CD8-positive, alpha-beta memory T cell (primary cell): ENCODE measurements at places on chromosomes 4 and X.

DNA sequence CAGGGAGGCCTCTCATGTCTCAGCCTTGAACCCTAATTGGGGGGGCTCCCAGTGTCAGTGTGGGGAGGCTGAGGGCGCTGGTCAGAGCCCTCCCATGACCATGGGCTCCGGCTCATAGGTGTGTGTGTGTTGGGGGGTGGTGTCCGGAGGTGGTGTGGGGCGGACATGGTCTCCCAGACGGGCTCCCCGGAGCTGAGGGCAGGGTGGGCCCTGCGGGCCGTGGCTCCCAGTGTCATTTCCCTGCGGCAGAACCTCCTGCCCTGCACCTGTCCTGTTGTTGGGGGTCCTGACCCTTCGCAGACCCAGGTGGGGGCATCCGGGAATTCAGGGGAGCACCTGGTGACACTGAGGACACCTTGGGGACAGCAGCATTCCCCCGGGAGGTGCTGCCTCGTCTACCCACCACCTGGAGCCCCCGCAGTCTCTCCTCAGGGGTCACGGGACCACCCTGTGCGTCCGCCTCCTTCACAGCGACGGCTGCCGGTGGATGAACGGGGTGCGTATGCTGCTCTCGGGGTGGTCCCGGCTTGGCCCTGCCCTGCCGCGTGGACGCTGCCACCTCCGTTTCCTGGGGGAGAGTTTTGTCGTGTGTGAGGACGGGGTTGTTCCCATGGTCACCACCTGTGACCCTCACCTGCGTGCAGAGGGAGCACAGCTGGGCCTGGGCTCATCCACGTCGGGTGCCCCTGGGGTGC lies 14.5 kb upstream of the GTPBP6 start:
- no peak for DNase-seq
- no peaks in the 10 kb centered on the region for H3K36me3 ChIP-seq
- no peak overlapping the region for H3K4me3 ChIP-seq
- H3K27me3 ChIP-seq, result no peaks in the 10 kb centered on the region
- peaks cover 8% of the 10 kb centered on the region for H3K4me1 ChIP-seq

DNA sequence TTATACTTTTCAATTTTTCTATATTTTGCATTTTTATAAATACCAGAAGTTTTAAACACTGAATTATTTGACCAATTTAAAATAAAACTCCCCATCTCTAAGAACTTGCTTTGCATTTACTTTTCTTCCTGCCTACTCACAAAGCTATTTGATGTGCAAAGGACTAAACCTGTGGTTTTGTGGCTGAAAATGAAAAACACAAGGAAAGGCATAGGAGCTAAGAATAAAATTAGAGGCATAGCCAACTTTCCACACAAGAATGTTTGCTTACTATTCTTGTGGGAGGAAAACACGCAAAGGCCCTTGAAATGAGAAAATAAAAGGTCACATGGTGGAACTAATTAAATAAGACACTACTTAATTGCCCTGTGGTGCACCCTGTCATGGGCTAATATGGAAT lies 221.2 kb downstream of the KLHL13 start:
- no peaks in the 10 kb centered on the region for H3K27me3 ChIP-seq
- H3K4me1 ChIP-seq, result no peaks in the 10 kb centered on the region

DNA sequence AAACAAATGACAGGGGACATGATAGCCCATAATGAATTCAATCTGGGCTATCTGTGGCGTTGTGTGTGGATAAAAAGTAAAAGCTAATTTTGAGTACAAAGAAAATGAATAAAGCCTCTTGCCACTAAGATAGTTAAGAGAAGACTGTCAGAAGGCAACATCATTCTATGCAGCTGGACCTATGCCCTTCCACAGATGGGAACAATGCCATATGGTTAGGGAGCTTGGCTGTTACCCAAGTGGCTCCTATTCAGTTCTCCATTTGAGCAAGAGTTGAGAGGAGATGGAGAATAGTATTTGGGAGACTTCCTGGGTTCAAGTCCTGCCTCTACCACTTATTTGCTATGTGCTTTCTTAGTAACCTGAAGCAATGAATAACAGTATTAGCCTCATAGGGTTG lies 107.7 kb downstream of the ANXA3 start:
- no peaks in the 10 kb centered on the region for H3K36me3 ChIP-seq
- H3K4me1 ChIP-seq, result peaks cover 17% of the 10 kb centered on the region
- no peak overlapping the region for H3K4me3 ChIP-seq
- no peak for DNase-seq

- no peaks in the 10 kb centered on the region for H3K36me3 ChIP-seq
- no peak for DNase-seq
Measured at GRCh38 chr4:32429151-32429550, 1709.0 kb downstream of the PCDH7 start.

DNA sequence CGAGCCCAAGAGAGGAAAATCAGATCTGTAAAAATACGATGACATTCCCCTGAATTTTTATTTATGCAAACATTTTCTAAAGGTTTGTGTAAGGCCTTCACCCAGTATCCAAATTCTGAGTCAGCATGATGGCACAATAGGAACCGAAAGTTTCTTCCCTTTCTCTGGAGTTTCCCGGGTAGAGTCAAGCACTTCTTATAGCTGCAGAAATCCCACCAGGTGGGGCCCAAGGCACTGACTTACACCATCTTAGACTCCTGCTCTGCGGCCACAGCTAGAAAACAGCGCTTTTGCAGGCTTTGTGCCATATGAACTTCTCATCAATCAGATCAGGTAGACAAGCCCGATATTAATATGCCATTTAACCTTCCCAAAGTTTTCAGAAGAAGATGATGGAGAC lies 13.4 kb downstream of the LEF1 start:
- H3K4me1 ChIP-seq, result peaks cover 91% of the 10 kb centered on the region
- H3K4me3 ChIP-seq, result peak overlapping the region; percentile 24
- no peak overlapping the region for H3K27ac ChIP-seq
- DNase-seq, result no peak
- no peaks in the 10 kb centered on the region for H3K27me3 ChIP-seq
- H3K36me3 ChIP-seq, result peaks cover 11% of the 10 kb centered on the region

- no peaks in the 10 kb centered on the region for H3K4me1 ChIP-seq
- no peaks in the 10 kb centered on the region for H3K27me3 ChIP-seq
- no peak overlapping the region for H3K27ac ChIP-seq
- no peak overlapping the region for H3K4me3 ChIP-seq
- no peak for DNase-seq
Measured at GRCh38 chr4:168868044-168868781, 141.8 kb downstream of the CBR4 start.

DNA sequence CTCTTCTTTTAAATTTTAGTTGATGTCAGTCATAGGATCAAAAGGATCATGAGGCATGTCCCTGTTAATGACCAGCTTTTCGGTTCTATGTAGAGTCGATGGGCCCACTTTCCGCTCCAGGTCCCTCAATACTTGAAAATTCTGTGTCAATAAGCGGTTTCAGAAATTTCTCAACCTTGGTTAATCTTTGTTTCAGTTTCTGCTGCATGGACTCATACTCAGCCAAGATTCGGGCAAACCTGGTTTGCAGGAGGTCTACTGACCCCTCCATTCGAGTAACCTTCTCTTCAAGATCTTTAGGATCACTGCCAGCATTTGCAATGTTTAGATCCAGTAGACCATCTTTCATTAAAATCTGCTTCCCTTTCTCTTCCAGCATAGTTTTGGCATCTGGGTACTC lies 22.0 kb upstream of the NFXL1 start:
- no peak overlapping the region for H3K27ac ChIP-seq
- H3K36me3 ChIP-seq, result no peaks in the 10 kb centered on the region
- no peak for DNase-seq
- H3K27me3 ChIP-seq, result no peaks in the 10 kb centered on the region
- no peaks in the 10 kb centered on the region for H3K4me1 ChIP-seq

- H3K36me3 ChIP-seq, result no peaks in the 10 kb centered on the region
- H3K4me1 ChIP-seq, result no peaks in the 10 kb centered on the region
- no peak for DNase-seq
- no peaks in the 10 kb centered on the region for H3K27me3 ChIP-seq
- no peak overlapping the region for H3K4me3 ChIP-seq
- no peak overlapping the region for H3K27ac ChIP-seq
Measured at GRCh38 chr4:183936574-183937345, 31.7 kb downstream of the STOX2 start.

DNA sequence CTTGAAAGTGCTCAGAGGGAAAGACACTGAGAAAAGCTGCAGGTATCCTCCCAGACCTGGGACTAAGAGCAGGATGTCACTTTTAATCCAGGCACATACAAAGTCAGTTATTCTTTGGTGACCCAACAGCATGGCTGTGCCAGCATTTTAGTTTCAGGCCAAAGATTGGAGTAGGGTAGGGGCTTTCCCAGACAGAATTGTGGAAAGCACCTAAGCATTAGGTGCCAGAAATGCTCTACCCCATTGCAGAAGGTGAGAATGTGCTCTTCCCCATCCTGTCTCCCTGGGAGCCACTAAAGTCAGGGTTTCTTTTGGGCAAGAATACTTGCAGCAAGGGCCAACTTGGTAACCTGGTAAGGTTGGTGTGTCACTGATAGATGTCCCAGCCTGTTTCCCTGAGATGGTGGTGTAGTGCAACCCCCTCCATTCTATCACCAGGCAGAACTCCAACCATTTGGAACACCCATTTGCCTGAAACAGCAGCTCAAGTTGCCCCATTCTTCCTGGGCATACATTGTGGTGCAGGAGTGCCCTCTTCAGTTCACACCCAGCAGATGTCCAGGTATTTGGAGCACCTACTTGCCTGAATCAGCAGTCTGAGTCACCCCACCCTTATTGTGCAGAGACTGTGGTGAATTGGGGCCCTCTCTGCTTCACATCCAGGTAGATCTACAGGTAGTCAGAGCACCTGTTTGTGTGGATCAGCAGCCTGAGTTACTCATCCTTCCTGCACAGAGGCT lies 183.5 kb downstream of the ZC4H2 start:
- no peaks in the 10 kb centered on the region for H3K36me3 ChIP-seq
- H3K4me3 ChIP-seq, result no peak overlapping the region
- DNase-seq, result no peak
- H3K27ac ChIP-seq, result no peak overlapping the region
- H3K4me1 ChIP-seq, result no peaks in the 10 kb centered on the region

DNA sequence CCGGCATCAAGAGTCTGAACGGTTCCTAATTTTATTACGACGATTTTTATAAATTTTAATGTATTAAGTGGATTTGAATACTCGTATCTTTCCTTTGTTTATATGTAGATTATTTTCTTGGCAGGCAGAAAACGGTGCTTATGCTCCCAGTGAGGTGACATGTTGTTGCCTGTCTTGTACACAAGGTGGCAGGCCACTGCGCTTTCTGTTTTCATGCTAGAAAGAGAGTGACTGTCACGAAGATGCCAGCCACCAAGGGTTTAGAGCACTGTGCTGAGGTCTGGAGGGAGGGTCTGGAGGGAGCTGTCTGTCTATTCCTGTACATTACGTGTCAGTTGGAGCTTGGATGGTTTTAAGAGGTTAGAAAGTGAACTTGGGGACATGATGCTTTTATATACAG lies 87.7 kb downstream of the SHROOM2 start:
- DNase-seq, result no peak
- no peaks in the 10 kb centered on the region for H3K36me3 ChIP-seq
- H3K27ac ChIP-seq, result no peak overlapping the region
- no peaks in the 10 kb centered on the region for H3K27me3 ChIP-seq
- H3K4me1 ChIP-seq, result no peaks in the 10 kb centered on the region
- H3K4me3 ChIP-seq, result no peak overlapping the region

GRCh38 chr4:128060699-128061565 lies at the start of gene LARP1B:
Gene LARP1B (plus strand): TSS chr4:128061312. CDS start chr4:128074952, 13,640 bp downstream.
- H3K4me1 ChIP-seq, result peaks cover 7% of the 10 kb centered on the region
- H3K27ac ChIP-seq, result peak within 1 kb of the TSS; percentile 94
- no peaks in the 10 kb centered on the region for H3K27me3 ChIP-seq
- peak within 1 kb of the TSS; percentile 66 for H3K4me3 ChIP-seq

GRCh38 chrX:148381603-148382002 lies 118.8 kb upstream of the AFF2 start:
- H3K4me1 ChIP-seq, result peaks cover 30% of the 10 kb centered on the region
- H3K36me3 ChIP-seq, result no peaks in the 10 kb centered on the region
- H3K27ac ChIP-seq, result peak overlapping the region; percentile 29
- no peak for DNase-seq

DNA sequence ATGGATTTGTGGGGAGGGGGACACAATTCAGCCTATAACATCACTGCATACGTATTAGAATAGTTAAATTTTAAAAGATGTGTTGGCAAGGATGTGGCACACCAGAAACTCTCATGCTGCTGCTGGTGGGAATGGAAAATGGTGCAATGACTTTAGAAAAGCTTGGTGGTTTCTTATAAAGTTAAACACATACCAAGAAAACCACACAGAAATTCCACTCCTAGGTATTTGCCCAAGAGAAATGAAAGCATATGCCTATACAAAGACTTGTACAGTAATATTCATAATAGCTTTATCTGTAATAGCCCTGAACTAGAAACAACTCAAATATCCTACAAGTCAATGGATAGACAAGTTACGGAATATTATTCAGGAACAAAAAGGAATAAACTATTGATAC lies 71.3 kb upstream of the PDHA1 start:
- H3K27me3 ChIP-seq, result no peaks in the 10 kb centered on the region
- no peaks in the 10 kb centered on the region for H3K36me3 ChIP-seq
- no peak overlapping the region for H3K4me3 ChIP-seq
- H3K4me1 ChIP-seq, result no peaks in the 10 kb centered on the region
- no peak for DNase-seq
